Nucleus accumbens (tissue), 56 donors: ENCODE measurements at places on chromosomes 1 and 21.

- no peak for DNase-seq
Observed at GRCh38 chr21:34722684-34723300, 54.0 kb downstream of the CLIC6 start.

DNA sequence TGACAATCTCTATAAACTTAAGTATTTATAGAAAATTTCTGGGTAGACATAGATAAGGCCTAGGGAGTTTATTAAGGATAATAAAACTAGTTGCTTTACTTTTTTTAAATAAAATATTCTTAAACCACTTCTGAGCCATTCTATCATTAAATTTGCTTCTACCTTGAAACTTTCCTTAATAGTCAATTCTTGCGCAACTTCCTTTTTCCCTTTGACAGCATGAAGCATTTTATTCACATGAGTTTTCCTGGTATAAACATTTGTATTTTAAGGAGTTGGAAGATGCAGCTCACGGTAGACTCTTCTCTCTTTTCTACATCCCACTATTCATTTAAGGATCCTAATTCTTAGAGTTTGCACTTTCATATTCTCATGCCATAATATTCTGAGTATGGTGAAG, 75.8 kb upstream of the DPH5 start:
- DNase-seq = no peak

DNA sequence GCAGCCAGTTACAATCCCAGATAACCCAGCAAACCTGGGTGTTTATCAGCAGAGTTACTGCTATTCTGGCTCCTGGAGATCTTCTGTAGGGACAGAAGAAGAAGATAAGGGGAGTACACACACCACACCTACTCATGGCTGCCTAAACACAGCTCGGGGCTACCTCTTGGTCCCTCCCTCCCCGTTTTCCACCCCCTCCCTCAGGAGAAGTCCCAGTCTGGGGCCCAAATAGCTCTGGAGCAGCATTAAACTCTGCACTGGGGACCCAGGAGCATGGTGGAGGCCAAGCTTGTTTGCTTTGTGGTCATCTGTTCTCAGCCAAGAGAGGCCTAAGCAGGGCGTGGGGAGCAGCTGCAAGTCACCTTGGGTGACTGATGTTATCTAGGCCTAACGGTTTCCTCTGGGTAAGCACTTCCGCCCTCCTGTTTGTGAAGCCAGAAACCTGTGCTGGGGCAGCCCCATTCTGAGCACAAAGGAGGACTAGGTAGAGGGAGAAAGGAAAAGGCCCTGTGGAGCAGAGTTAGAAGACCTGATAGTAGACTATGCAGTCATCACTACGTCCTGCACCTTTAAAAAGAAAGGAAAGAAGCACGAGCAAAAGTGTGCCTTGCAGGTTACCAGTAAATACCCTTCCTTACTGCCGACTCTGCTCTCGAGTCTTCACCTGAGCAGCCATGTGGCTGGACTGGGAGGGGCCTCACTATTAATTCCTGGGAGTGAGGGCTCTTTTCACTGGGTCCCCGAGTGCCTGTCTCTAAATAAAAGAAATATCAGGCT, 2.0 kb upstream of the RCSD1 start:
- no peak for DNase-seq

- DNase-seq = no peak
Observed at GRCh38 chr1:22285549-22286396, 142.9 kb upstream of the WNT4 start.

- peak; percentile 64 for DNase-seq
Observed at GRCh38 chr1:225881959-225882693, at the start of gene TMEM63A. Gene TMEM63A, minus strand, starts transcription at chr1:225882380. Its CDS starts 4,800 bp downstream, at chr1:225877580.

DNA sequence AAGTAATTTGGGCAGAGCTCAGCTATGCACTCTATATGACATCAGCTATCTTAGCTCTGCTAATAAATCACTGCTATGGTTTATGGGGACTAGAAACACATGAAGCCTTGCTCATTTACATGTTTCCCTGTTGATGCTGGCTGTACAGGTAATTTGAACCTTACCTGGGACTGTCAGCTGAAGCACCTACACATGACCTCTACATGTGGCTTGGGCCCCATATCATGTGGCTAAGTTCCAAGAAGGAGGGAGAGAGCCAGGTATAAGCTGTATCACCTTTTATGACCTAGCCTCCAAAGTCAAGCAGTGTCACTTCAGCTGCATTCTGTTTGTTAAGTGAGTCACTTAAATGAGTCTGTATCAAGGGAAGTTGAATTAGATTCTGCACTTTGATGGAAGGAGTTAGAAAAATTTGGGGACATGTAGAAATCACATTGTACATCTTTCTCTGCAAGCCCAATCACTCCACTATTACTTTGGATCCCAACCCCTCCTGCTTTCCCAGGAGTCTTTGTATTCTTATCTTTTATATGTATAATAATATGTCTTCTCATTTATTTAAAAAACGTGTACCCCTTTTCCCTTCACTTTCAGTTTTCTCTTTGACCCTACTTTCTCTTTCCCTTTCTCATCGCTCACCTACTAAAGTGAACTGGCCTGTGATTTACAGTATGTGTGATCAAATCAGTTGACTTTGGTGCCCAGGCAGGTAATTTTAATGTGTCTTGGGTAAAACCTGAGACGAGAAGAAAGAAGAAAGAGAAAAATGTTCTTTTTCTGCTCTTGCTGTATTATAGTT, 53.4 kb upstream of the PRKACB start:
- DNase-seq = no peak

- peak; percentile 58 for DNase-seq
Observed at GRCh38 chr1:65792669-65793358, at the start of gene PDE4B. Gene PDE4B, plus strand, starts transcription at chr1:65792895.

DNA sequence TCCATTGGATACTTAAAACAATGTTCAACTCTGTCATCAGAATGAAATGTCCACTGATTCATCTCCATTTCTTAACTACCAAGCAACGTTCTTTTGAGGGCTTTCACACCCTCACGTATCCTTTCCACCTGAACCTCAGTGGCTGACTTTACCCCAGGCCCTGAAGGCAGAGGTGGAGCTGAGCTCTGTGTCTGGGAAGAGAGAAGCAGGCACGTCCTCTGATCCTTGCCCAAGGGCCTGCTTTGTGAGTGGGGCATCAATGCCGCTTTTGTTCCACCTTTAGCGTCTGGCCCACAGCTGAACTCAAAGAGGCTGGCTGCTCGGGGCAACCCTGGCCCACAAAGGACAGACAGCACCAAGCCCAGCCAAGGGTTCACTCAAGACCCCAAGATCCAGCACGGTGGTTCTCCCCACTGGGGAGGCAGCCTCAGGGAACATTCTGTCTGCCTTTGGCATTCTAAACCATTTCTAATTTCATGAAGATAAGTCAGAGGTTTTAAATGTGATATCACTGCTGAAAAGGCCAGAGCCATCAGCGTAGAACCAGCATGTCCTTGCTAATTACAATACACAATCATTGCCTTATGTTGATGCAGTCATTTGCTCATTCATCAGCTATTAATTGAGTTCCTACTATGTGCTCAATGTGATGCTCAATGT, 126.0 kb upstream of the UBE2U start:
- DNase-seq = no peak

DNA sequence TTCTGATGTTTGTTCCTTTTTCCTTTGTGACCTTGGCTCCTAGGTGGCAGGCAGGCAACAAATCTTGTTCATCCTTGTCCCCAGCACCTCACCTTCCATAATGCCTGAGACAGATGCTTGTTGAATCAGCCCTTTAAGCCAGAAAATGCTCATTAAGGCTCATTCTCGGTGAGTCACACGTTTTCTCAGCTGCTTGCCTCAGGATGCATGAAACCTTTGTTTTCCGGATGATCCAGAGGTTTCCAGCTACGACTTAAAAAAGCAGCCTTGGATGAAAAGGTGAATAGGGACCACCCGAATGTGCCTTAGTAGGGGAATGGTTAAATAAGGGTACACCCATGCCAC, 4.6 kb upstream of the ATP13A2 start:
- no peak for DNase-seq

- no peak for DNase-seq
Observed at GRCh38 chr1:209053587-209053986, 529.9 kb upstream of the CAMK1G start.

DNA sequence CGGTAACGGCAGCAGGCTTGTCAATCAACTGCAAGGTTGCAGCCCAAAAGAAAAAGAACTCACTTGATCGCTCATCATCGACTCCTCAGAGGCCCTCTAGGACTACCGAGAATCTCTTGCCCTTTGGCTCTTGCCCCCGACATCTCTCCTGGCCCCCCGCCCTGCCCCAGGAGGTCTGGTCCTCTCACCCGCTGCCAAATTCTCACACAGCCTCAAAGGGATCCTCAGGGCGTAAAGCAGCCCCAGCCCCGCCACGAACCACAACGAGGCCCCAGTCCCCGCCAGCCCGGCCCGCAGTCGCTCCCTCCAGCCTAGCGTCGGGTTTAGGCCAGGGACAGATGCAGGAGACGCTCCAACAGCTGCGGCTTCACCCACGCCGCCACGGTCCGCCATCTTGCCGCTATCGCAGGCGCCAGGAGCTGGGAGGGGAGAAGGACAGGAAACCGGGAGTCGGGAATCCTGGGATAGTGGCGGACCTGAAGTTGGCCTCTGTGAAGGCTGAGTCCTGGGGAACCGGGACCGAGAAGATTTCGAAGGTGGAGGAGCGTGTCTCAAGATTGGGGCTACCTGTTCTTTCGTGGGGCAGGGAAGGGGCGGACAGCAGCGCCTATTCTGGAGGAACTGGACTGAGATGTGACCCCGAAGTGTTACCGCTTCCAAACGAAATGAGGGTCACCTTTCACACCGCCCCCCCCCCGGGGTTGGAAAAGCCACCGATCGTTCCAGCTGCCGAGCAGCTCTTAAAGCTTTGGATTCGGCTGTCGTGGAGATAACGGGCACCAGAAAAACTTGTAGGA, at the start of gene ST7L:
Gene ST7L (minus strand): TSS at position 421 of the 797 bp plus-strand sequence. CDS start 28 bp downstream, at position 393.
- peak; percentile 80 for DNase-seq

DNA sequence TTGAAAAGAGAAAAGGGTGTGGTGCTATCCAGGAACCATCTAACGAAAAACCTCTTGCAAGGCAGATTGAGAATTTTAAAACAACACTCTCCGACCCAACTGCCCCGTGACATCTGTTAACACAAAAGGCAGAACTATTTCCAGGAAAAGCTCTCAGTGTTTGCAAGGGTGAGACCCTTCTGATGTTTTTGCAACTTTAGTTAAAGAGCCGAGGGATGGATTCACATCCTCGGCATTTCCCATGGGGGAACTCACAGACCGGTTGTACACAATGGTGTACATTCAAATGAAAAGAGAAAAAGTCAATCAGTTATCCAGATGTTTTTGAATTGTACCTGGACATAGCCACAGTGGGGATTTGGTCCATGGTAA, 120.0 kb downstream of the NGF start:
- DNase-seq = no peak

- no peak for DNase-seq
Observed at GRCh38 chr21:26637201-26637745, 64.2 kb upstream of the CYYR1 start.

DNA sequence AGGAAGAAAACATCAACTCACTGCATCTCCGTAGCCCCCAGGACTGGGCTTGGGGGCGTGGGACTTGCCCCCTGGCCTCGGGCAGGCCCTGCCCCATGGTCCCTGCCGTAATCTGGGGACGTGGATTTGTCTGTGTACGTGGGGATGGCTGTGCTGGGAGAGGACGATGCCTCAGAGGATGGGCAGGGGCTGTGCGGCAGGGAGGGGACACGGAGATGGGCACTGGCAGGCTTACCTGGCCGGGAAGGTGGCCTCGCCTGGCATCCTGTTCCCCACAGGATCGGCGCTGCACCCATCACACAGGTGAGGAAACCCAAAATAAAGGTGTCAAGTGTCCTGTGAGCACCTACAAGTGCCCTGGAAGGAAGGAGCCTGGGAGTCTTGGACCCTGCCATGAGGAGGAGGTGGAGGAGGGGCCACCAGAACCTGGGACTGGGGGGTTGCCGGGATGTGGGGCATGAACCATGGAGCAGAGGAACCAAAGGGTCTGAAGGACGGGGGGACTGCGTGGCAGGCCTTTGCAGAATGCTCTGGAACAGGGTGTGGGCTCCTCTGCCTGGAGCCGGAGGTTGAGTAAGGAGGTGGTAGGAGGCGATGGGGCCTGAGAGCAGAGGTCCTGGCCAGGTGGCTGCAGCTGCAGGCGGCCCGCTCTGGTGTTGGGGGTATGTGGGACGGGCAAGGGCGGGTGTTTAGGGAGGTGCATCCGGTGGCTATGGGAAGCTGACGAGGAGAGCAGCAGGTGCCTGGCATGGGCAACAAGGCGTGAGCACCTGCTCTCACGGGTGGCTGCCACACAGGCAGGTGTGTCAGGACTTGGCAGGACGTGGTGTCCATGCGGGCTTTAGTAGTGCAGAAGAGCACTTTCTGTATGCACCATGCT, 27.8 kb upstream of the LRRC3 start:
- no peak for DNase-seq

DNA sequence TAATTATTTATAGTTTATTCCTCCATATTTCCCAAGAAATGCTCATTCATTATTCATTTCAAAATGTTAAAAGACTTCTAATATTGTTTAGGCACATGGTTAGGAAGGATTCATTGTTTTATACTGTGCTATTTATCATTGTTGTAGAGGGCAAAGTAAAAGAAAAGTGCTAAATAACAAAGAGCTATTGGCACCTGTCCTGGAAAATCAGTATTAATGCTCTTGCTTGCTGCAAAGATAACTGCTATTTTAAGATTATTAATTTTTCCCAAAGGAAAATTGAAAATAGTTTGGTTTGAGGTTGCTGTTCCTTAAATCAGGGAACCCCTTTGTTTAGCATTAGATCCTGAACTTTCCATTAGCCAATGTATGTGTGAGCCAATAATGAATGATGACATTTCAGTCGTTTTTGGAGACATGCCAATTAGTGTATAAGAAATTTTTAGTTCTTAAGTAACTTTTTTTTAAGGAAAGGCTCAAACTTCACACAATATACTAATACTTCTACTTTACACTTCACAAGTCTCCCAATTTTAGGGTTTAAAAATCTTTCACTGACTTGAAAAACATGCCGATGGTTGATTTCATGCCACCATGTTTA, 39.9 kb downstream of the EPB41 start:
- no peak for DNase-seq

DNA sequence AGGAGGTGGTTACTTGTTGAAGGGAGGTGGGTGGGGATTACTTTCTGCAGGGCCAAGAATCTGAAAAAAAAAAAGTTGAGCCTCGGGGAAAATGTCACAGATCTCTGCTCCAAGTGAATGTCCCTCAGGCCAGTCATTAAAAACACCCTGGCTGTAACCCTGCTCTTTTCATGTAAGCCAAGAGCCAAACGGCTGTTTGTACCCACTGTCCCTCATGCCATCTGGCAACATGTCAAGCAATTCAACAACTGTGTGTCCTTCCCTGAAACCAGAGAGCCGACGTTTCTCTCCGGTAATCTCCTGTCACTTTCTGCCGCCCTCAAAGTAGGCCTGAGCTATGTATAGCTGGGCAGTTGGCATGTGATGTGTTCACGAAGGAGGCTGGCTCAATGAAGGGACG, 14.7 kb downstream of the CASQ2 start:
- no peak for DNase-seq

DNA sequence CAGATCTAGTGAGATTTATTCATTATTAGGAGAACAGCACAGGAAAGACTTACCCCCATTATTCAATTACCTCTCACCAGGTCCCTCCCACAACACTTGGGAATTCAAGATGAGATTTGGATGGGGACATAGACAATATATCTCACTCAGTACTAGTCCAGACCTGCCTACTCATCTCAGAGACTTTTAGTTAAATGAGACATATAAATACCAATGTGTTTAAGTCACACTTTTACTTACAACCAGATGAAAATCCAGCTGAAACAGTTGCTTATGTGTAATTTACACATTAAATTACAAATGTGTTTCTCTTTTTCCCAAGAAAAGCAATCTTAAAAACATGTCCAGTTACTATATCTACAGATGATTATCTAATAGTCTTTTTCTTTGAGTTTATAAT, 1145.6 kb downstream of the KCNT2 start:
- no peak for DNase-seq
